Right lobe of liver (tissue), 6 donors: ENCODE measurements at places on chromosomes 7 and 10. TPM values are rescaled to one million over a fixed set of nuclear protein-coding genes. Genes with fewer than 3 reads are reported as not detected.

DNA sequence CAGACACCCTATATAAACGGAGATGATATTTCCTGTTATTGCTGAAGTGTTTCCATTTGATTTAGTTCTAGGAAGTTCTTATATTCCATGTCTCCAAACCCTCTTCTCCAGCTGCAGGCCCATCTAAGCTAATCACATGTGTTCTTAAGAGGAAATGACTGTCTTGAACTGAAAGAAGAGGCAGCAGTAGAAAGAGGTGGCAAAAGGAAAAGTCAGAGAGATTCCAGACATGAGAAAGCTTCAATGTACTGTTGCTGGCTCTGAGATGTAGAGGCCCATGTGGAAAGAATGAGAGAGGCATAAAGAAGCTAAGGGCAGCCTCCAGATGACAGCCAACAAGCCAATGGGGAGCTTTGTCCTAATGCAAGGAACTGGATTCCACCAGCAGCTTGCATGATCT is 287.2 kb downstream of the GFRA1 start:
- no peak for DNase-seq

Gene MBL2
- total RNA-seq: 56.4 TPM

- DNase-seq: no peak
These were observed 32.0 kb downstream of the JAKMIP3 start for GRCh38 chr10:132097609-132098377.

GRCh38 chr10:3877211-3878000 is 92.4 kb upstream of the KLF6 start:
- DNase-seq: no peak

DNA sequence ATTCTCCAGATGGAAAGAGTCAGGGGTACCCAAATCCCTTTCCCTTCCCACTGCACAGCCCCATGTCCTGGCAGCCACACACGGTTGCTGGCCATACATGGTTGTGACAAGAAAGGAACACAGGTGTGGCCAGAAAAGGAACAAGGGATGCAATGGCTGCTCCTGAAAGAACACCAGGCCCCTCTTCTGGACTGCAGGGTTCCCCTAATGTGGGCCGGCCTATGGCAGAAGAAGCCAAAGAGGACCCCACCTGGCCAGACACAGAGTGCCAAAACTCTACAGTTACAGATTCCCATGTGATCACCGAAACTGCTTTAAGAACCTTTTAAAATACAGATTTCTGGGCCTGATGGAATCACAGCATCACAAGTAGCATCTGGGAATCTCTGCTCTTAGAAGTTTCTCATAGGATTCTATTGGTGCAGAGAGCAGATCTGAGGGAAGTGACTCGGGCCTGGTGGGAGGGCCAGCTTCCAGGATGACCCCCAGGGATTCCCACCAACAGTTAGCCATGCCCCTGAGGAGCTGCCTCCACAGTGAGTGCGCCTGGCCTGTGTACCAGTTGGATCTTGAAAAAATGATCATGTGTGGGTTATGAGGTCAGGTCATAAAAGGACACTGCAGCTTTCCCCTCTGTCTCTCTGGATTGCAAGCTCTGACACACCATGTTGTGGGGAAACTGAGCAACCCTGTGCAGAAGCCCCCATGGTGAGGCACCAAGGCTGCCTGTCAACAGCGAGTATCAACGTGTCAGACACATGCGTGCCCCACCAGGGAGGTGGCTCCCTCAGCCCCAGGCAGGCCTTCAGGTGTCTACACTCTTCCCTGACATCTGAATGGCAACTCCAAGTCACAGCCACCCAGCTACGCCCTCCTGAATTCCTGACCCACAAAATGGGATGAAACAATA is 89.6 kb upstream of the LANCL2 start:
- no peak for DNase-seq

DNA sequence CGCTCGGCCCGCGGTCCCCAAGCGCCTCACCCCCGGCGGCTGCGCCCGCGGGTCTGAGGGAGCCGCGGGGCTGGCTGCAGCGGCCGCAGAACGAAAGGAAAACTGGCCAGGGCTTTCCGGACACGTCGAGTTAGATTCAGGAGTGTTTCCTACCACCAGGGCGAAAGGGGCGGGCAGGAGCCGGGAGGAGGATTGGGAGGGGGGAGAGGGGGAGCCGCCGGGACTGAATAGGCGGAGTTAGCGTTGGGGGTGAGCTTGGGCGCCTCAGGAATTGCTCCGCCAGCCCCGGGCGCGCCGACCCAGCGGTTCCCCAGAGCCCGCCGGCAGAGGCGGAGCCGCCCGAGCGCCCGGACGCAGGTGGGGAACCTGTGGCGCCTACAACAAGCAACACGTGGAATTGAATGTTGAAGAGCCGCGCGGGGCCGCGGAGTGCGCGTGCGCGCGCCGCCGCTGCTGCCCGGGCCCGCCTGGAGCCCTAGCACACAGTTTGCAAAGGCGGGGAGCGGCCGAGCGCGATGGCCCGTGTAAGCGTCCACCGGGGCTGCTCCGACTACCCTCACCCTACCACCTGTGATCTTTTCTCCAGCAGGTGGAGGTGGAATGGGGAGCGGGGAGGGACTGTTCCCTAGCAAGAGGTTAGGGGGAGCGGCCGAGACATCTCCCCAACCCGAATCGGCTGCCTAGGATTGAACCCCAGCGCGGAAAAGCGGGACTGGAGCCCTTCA is at the start of gene CADPS2:
CADPS2 (minus strand) TSS at position 104 of the 725 bp plus-strand sequence. CDS start 123 bp downstream, outside the sequence.
- DNase-seq: peak; percentile 92

DNA sequence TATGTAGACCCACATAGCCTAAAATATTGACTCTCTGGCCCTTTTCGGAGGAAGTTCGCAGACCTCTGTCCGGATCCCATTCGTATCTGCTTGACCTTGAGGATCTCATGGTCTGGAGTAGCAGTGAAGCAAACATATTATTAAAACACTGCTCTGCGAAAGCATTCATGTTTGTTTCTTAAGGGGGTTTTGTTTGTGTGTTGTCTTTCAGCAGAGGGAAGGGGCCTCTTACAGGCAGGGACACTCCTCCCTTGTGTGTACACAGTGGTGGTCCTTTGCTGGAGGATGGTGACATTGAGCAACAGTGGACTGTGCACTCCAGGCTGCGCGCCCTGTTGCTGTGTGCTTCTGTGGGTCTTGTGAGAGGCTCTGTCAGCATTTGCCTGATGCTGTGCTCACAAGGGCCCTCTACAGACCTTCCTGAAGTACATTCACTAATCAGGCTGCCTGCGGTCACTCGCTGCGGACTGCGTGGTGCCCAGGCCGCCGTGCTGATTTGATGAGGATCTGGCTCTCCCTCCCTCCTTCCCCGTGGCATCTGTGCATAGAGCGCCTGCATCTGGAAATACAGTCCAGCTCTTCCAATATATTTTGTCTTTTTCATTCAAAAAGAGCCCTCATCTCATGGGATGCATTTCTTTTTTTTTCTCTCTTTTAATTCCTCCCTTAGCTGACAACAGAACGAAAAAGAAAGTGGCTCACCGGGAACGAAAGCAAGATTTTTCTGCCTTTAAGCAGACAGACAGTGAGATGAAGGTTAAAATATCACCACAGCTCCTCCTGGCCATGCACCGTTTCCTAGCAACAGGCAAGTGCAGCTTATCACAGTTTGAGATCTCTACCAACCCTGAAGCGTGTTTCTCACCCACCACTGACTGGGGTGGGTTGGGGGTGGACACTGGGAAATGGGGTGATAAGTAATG is 135.8 kb downstream of the CNNM2 start:
- peak; percentile 86 for DNase-seq

Gene CDNF
- total RNA-seq: 4.5 TPM

Gene TRRAP
- total RNA-seq: 16.1 TPM

Gene NXPH1
- not detected for total RNA-seq
